ENCODE measurements at places on chromosomes 5 and 9.

DNA sequence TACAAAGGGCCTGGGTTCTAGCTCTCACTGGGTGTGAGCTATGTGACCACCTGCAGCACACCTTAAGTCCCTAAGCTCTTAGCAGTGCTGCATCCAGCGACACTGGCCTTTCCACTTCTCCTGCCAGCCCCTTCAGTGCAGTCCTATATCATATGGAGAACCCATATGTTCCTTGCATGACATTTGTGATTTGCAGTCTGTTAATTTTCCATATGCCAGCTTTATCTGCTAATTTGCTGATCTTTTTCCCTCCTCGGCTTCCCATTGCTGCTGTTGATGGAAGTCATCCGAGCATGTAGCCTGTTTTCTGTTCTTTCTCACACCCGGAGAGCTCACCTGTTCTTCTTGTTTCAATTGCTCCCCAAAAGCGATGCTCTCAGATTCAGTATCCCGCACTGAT, 23.2 kb downstream of the PRDM6 start:
- DNase-seq: no peak

DNA sequence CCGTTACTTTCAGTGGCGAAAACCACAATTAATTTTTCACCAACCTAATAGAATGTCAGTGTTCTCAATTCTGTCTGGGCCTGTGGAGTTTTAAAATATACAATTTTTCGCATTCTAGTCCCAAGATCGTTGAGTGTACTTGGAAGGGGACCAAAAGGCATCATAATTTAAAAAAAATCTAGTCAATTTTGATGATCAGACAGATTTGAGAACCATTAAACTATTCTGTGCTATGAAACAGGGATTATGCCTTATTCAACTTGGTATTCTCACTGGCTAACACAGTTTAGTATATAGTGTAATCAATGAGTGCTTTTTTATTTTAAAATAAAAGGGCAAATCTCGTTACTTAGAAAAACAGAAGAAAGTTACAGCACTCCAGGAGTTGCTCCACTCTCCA, 61.5 kb upstream of the TNFSF15 start:
- DNase-seq: no peak

GRCh38 chr9:101324245-101324804, 60.5 kb downstream of the BAAT start:
- no peak for DNase-seq

- no peak for DNase-seq
These were observed 89.9 kb downstream of the NLN start for GRCh38 chr5:65811885-65812284.

- no peak for DNase-seq
These were observed 107.2 kb downstream of the SEMA6A start for GRCh38 chr5:116467465-116467843.

- no peak for DNase-seq
These were observed 72.5 kb downstream of the NDFIP1 start for GRCh38 chr5:142181096-142181495.

- no peak for DNase-seq
These were observed 189.7 kb downstream of the ATPSCKMT start for GRCh38 chr5:10059980-10060379.

DNA sequence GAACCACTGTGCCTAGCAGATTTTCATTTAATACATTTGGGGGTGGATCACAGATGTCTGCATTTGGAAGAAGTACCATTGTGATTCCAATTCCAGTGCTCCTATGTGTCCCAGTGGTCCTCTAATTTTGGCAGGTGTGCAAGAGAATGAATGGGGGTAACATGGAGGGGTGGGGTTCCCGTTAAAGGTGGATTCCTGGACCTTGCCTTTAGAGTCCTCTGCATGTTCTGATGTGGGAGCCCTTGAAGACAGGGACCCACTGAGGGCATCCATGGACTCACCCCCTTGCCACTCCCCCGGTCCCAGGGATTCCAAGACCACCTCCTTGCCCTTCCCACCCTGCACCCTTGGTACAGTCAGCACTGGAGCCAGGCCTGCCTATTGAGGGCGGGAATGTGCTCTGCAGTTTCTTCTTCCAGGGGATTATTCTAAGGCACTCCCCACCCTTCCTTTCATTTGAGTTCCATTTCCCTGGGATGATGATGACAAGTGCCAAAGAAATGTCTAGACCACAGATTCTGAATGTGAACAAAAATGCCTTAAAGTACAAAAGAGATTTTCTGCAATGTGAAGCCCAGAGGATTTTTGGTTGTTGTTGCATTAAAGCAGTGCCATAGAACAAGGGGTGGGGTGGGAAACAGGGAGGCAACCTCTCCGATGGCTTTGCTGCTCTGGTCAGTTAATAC, 119.4 kb upstream of the PTCH1 start:
- DNase-seq: no peak

DNA sequence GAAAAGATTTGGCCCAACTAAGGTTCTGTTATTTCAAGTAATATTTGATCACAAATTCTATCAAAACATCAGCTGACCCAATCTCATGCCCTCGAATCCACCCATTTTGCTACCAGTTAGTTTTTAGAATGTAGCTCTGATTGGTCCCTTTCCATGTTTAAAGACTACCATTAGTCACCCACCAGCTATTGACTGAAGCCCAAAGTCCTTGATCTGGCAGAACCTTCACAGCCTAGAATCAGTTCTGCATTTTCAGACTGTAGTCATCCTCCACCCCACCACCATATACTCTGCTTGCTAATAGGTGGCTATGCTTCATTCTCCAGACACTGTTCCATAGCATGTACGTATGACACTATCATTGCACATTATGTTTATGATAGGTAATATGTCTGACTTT, 182.2 kb upstream of the TARS1 start:
- no peak for DNase-seq

DNA sequence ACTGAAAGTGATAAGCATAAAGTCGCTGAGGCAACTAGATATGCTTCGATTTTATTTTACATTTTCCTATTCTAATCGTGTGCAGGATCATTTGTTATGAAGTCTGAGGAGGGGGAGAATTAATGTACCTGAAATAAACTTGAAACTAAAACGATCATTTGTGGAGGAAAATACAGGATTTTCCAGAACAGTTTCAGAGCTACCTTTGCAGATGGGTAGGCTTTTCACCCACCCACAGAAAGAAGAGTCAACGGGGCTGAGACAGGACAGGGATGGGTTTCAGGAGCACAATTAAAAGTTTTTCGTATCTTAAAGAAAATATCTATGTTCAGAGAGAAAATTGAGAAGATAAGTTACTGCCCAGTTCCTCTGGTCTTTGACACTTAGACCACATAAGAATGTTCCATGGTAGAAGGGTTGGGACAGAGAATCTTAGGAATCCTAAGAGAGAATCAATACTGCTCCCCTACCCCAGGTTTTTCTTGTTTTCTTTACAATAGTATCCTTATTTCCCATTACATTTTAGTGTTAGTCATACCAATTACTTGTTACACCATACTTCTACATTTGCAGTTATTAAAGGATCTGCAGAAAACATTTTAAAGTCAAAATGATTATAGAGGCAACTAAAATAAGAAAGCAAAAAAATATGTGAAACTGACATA, 211.4 kb downstream of the DEPDC1B start:
- no peak for DNase-seq

DNA sequence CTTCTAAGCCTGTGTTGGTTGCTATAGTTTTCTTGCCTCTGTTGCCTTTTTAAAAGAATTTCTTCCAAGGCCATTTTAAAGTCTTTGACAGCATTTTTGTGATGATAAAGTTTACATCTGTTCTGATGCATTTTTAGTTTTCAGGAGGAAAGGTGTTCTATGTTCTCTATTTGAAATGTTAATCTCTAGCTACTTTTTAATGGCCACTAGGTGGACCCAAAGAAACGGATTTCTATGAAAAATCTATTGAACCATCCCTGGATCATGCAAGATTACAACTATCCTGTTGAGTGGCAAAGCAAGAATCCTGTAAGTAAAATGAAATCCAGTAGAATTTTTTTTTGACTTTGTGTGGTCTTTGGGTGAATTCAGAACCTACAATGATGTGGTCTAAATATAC, 60.2 kb downstream of the MELK start:
- DNase-seq: no peak

DNA sequence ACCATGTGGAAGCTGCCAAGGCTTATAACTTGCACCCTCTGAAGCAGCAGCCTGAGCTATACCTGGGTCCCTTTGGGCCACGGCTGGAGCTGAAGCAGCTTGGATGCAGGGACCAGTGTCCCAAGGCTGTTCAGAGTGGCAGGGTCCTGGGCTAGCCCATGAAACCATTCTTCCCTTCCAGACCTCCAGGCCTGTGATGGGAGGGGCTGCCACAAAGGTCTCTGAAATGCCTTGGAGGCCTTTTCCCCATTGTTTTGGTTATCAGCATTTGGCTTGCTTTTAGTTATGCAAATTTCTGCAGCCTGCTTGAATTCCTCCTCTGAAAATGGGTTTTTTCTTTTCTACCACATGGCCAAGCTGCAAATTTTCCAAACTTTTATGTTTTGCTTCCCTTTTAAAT, 433.7 kb upstream of the ACO1 start:
- DNase-seq: no peak

DNA sequence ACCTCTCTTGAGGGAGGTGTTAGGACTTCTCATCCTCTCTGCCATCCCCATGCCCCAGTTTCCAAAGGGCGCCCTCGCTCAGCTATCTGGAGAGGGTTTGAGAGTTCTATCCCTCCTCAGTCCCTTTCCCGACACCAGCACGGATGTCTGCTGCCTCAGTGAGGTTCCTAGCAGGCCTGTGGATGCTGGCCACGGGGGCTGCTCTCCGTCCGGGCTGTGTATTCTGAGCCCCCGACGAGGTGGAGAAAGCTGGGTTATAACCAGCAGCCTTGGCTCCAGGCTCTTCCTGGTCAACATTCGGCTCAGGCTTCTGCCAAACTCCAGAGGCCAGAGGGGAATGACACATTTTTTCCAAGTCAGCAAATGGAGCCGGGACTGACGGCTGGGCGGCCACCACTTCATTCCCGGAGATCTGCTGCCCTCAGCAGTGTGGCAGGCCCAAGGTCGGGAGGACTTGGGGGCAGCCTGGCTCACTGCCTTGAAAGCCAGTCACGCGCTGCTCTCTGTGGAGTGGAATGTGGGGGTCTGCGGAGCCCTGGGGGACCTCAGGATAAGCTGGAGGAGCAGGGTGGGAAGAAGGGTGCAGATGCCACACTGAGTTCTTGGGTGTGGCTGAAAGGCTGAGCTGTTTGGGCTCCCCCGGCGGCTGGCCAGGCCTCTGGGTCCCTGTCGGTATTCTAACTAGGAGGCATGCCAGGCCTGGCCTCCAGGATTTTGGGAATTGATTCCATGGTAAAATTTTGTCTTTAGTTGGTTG, 27.4 kb downstream of the PTPA start:
- no peak for DNase-seq

DNA sequence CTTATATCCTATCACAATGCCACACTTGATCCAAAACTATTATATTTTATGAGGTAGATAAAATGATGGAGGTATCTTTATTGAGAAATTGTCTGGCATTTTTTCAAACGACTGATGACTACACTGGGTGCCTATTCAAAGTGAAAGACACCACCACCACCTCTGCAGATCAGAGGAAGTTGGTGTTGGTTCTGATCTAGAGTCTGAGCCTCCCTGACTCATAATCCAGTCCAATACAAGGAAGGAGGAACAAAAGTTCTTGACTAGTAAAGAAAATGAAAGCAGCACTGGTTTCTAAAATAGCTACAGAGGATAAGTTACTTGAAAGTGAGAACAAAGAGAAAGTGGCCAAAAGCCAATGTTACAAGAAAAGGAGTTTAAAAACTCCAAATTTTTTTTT, 139.9 kb downstream of the RFX3 start:
- DNase-seq: no peak

DNA sequence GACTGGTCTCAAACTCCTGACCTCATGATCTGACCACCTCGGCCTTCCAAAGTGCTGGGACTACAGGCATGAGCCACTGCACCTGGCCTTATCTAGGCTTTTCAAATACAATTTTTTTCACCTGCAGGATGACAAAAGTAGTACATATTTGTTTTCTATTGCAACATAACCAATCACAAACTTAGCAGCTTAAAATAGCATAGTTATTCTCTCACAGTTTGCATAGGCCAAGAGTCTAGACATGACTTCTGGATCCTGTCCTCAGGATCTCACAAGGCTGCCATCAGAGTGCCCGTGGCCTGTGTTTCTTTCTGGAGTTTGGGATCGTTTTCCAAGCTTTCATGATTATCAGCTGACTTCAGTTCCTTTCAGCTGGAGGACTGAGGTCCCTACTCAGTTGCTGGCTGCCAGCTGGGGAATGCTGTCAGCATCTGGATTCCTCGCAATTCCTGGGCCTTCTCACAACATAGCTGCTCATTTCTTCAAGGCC, 348.9 kb downstream of the ARHGEF28 start:
- DNase-seq: no peak

DNA sequence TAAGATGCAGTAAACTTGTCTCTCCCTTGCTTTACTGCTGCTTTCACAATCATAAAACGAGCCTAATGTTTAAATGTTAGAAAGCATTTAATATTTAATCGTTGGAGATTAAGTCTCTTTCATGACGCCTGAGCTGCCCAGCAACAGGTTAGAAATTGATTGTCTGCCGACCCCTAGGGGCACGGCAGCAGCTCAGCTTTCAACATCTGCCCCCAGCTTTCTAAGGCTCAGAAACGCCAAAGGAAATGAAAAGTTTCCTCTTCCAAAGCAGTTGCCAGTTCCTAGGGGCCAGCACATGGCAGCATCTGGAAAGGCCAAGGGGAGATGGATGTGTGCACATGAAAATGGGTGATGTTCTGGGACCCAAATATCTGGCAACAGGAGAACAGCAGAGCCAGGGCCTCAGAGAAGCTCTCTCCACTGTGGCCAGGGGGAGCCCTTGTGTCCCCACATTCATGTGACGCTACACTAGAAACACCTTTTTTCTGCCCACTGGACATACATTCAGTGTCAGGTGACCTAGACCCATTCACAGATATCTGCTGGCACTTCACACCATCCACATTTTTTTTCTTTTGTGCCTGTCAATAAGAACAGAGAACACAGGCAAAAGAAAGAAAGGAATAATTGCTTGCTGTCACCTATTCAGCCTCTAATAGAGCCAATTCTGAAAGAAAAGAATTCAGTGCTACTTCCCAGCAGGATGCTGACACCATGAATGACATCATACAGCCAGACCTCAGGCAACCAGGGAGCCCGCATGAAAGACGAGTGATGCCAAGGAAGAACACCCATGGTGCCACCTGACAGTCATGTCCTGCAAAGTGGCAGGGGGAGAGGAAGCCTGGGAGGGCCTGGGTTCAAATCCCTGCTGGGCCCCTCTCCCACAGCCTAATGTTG, 205.0 kb upstream of the TAS2R1 start:
- DNase-seq: no peak

GRCh38 chr9:93491593-93492232, 38.3 kb upstream of the FAM120AOS start:
- no peak for DNase-seq

- no peak for DNase-seq
These were observed 1.9 kb downstream of the CD14 start for GRCh38 chr5:140631036-140631417.

DNA sequence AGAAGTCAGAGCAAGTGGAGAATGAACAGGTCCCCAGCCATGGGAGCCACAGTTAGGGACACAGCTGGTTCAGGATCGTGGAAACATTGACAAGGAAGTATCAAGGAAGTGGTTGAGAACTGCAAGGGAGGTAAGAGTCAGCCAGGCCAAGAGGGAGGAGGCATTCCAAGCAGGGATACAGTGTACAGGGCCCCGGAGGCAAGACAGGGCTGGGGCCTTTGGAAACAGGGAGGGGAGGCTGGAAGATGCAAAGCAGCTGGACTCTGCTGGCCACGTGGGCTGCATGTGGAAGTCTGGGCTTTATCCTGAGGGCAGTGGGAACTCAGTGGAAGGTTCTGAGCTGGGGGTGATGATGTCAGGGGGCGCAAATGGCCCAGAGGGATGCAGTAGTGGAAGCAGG, 14.2 kb downstream of the CCDC180 start:
- DNase-seq: no peak
